ENCODE measurements at places on chromosomes 6 and 20.

DNA sequence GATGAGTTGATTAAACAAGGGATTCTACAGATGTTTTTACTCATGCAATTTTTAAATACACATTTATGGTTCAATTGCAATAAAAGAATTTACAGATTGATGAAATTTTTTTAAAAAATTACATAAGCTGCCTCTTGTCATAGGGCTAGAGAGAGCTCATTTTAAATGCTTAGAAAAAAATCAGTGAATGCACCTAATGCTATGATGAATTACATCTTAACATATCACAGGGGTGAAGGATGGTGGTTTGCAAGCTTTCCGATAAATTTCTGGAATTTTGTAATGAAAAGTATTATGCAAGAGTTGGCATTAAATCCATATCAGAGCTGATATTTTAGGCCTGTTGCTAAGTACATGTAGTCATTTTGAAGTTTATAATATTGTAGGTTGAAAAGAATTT lies 29.6 kb downstream of the DSE start:
- no peak for DNase-seq

- no peak for DNase-seq
Observed at GRCh38 chr6:41519745-41520699, 26.2 kb upstream of the FOXP4 start.

GRCh38 chr6:431986-432385 lies 40.4 kb downstream of the IRF4 start:
- DNase-seq, result peak; percentile 22

- DNase-seq, result no peak
Observed at GRCh38 chr6:24680582-24680981, 13.7 kb downstream of the ACOT13 start.

DNA sequence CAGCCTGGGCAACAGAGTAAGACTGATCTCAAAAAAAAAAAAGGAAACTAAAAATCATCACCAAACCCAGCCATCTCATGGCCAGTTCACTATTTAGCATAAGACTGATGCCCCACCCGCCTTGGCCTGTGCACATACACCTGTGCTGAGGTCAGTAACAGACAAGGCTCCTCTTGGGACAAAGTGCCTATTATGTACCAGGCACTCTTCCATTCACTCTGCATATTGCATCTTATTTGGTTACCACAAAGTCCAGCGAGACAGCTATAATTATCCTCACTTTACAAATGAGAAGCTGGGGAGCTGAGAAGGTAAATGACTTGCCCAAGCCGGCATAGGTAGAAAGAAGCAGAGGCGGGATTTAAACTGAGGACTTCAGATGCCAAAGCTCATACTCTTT lies 3.8 kb downstream of the PTPRT start:
- no peak for DNase-seq

GRCh38 chr6:164206807-164207423 lies 792.4 kb downstream of the QKI start:
- DNase-seq, result no peak

DNA sequence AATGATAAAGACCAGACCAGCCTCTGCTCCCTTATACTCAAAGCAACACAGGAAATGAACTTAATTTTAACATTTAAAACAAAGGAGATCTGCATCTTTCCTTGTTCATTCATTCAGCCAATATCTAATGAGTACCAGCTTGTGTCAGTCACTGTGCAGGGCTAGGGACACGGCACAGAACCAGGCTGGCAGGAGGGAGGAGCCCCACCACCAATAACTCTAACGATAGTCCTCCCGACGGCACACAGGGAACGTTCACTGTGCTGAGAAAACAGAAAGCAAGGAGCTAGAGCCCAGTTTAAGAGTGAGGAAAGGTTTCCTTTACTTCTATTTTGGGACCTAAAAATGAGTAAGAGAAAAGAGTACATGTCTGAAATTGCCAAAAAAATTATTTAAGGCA lies 9.9 kb downstream of the ETV7 start:
- DNase-seq, result no peak

GRCh38 chr6:2209226-2209809 lies 36.1 kb downstream of the GMDS start:
- DNase-seq, result no peak

DNA sequence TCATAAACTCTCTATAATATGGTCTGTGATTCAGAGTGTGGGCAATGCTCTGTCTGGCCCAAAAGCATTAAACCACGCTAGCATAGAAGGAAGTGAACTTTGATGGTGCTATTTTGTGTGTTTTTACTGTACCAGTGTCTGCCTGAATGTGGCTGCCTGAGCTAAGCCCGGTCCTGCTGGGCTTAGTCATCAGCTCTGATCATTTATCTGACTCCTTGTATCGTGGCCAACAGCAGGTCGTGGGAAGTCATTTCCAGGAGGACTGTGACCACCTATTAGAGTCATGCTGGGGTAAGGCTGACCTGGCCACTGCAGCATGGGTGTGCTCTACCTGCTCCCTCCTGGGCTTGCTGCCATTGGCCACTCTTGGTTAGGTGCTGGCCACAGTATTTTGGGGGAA lies 239.1 kb upstream of the CEP162 start:
- no peak for DNase-seq

- peak; percentile 73 for DNase-seq
Observed at GRCh38 chr6:21593927-21594415, 420 bp downstream of the SOX4 start.

DNA sequence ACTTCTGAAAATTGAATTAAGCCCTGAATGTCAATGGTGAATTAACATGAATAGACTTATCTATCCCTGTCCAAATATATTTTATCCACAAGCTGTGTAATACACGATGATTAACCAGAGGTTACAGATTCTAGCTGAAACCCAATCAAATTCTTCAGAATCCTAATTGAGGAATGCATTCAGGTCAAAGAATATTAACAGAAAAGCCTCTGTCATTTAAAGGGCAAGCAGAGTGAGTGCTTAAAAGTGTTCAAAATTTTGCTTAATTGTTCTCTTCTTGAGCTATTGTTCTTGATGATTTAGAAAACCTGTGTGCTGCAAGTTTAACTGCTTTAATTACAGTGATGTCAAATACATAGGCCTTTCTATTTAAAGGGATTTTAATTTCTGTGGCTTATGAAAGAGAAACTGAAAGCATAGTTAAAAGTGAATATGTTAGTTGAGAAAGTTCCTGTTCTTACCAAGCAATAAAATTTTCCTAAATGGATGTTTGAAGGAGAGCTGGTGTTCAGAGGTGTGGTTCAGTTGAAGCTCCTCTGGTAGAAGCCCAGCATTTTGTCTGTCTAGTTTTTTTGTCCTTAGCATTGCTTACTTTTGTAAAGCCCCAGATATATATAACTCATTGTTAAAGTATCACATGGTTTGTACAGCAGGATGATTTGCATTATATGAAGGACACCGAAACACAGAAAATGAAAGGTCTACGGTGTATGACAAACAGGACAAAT lies 466.3 kb upstream of the PLCB4 start:
- no peak for DNase-seq

GRCh38 chr6:86448398-86448797 lies 488.9 kb upstream of the HTR1E start:
- DNase-seq, result no peak

DNA sequence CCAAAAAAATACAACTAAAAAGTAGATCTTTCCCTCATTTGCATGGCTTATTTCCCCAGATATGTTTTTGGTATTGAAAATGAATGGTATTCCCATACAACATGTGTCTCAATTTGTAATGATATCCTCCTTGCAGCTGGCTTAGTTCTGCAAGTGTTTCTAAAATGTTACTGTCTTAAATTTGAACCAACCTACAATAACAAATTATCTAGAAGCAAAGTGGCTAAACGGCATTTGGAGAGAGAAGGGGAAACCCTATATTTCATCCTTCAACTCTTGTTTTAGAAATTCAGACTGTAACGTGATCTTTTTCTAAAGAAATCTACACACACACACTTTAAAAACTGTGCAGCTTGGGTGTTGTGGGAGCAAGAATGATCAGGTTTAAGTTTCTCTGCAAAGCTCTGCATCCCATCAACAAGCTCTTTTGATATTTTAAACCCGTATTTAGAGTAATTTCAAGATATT lies 153.0 kb downstream of the SOBP start:
- DNase-seq, result no peak

GRCh38 chr6:21914121-21914973 lies 320.8 kb downstream of the SOX4 start:
- DNase-seq, result no peak

GRCh38 chr6:89161326-89162046 lies 15.6 kb downstream of the PM20D2 start:
- DNase-seq, result no peak

GRCh38 chr6:159007510-159007909 lies 7.5 kb upstream of the RSPH3 start:
- no peak for DNase-seq

- DNase-seq, result no peak
Observed at GRCh38 chr6:109841869-109842268, 136.2 kb upstream of the GPR6 start.

GRCh38 chr6:121365536-121366521 lies 31.5 kb upstream of the TBC1D32 start:
- DNase-seq, result no peak

DNA sequence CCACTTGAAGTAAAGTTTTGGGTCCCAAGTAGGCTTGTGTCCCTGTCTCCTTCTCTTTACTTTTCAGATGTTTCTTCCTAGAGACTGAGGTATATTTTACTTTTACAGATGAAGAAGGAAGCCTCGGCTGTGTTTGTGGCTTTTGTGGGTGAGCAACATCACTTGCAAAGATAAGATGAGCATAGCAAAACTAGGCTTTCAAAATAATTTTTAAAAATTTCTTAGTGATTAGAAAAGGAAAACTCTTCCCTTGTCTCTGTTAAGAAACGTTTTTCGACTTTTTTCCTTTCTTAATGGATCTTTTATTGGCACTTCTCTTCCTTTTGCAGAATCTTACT lies 7.6 kb downstream of the PTPN1 start:
- no peak for DNase-seq

GRCh38 chr6:156727715-156728385 lies 49.3 kb upstream of the ARID1B start:
- no peak for DNase-seq

DNA sequence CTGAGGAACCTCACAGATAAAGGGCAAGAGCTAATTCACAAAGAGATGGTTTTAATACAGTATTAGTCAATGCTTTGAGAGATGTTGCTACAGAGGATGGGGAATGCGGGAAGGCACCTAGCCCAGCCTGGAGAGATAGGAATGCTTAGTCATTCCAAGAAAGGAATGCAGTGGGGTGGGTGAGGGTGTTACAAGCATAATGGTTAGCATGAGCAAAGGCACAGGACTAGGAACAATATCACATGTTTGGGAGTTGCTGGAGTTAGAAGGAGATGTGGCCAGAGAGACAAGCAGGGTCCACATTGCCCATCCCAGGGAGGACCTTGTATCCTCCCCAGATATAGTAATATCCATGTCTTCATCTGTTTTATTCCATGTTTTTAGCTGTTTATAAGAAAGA lies 107.0 kb upstream of the OGFRL1 start:
- DNase-seq, result no peak

GRCh38 chr20:36145877-36146707 lies 8.4 kb upstream of the EPB41L1 start:
- DNase-seq, result no peak

GRCh38 chr6:80434691-80435350 lies 328.4 kb downstream of the BCKDHB start:
- no peak for DNase-seq

DNA sequence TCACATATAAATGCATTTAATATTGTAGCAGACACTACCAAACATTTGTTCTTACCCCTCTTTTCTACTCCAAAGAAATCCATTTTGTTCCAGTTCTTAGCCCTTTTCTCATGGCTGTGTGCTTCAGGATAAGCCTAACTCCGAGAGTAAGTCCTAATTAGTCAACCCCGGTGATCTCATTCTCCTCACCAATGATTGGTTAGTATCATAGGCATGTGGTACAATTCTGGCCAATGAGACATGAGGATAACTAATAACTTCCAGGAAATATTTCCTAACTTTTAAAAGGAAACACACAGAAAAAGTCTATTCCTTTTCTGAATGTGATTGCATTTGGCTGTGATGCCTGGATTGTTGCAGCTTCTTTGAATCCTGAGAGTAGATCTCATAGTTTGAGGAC lies 116.0 kb downstream of the GPR63 start:
- DNase-seq, result no peak

GRCh38 chr20:17493173-17493572 lies 38.0 kb downstream of the BFSP1 start:
- no peak for DNase-seq

GRCh38 chr20:60502881-60503280 lies 544.7 kb downstream of the CDH26 start:
- no peak for DNase-seq

DNA sequence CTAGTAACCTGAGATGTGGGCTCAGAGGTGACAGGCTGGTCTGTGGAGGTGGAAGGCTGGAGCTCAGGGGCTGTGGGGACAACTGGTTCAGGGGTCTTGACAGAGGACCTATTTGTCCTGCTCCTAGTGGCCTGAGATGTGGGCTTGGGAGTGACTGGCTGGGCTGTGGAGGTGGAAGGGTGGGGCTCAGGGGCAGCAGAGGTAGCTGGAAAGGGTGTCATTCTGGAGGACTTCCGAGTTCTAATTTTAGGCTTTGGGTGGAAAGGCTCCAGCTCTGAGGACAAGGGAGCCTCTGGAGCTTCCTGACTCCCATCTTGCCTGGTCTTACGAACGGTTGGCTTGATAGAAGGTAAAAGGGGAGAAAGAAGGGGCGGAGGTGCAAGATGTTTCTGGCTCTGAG lies 11.5 kb downstream of the MDC1 start:
- no peak for DNase-seq

DNA sequence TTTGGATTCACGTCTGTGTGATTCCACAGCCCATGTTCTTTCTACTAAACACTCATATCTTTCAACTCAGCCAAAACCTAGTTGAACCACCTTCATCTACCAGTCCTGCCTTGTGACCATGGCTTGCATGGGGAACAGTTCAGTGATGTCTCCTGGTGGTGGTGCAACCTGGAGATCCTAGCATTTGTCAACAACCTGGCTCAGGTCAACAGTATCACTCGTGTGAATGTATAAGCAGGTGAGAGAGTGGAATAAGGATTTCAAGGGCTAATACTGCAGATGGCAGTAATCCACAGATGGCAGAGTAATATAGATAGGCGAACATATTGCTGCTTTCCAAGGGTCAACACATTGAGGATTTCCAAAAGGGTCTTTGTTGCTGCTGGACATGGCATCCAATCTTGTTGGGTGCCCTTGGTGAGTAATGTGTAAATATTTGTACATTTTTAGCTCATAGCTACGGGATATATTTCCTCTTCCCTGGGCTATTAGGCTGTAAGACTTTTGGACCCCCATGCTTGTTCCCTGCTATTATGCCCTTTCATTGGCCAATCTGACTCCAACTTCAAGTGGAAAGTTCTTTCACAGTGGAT lies 13.4 kb downstream of the PBOV1 start:
- DNase-seq, result no peak
